ENCODE measurements at places on chromosomes 16 and 17.

GRCh38 chr16:4968879-4969483 is 10.9 kb downstream of the SEC14L5 start:
- no peak for DNase-seq

GRCh38 chr16:14109077-14109775 is 38.1 kb downstream of the MRTFB start:
- DNase-seq, result no peak

GRCh38 chr17:66541461-66542128 is 239.2 kb downstream of the PRKCA start:
- no peak for DNase-seq

GRCh38 chr17:72110231-72110941 is 10.4 kb upstream of the SOX9 start:
- DNase-seq, result no peak

DNA sequence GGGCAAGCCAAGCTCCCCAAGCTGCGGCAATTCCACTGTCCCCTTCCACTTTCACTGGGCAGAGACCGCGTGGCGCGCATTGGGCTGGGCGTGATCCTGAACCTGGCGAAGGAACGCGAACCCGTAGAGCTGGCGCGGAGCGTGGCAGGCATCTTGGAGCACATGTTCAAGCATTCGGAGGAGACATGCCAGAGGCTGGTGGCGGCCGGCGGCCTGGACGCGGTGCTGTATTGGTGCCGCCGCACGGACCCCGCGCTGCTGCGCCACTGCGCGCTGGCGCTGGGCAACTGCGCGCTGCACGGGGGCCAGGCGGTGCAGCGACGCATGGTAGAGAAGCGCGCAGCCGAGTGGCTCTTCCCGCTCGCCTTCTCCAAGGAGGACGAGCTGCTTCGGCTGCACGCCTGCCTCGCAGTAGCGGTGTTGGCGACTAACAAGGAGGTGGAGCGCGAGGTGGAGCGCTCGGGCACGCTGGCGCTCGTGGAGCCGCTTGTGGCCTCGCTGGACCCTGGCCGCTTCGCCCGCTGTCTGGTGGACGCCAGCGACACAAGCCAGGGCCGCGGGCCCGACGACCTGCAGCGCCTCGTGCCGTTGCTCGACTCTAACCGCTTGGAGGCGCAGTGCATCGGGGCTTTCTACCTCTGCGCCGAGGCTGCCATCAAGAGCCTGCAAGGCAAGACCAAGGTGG is 9.8 kb downstream of the SARM1 start:
- no peak for DNase-seq

DNA sequence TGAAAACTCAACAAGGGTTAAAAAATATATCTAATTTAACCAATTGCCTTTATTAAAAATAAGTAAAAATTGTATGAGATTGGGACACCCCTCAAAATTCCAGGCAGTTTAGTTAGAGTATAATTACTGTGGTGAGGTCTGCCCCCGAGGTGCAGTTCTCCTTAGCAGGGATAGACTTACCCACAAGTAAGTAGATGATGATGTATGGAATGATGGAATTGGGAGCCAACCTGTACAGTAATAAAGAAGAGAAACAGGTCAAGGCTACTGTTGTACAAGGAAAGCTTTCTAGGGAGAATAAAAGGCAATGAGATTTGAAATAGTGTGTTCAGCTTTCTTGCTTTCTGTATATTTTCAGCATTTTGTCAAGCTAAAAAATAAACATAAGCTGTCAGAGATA is 1.8 kb downstream of the LDAF1 start:
- DNase-seq, result no peak

DNA sequence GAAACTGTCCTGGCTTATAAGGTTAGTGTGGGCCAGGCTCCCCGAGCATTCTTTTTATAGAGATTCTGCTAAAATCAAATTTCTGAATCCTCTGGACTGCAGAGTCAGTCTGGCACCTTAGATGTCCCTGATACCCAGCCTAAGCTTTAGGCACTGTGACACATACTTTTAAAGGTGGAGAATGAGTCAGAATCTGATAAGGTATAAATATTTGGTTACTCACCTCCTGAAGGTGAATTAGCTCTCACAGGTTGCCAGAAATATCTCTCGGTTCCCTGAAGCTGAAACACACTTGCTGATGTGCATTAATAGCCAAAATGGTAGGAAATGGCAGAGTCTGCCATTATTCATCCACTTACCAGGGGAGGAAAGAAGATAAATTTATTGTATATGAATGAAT is 446.9 kb downstream of the UTP18 start:
- no peak for DNase-seq

- no peak for DNase-seq
These were observed 892 bp downstream of the RBFOX3 start for GRCh38 chr17:79609673-79610645.

DNA sequence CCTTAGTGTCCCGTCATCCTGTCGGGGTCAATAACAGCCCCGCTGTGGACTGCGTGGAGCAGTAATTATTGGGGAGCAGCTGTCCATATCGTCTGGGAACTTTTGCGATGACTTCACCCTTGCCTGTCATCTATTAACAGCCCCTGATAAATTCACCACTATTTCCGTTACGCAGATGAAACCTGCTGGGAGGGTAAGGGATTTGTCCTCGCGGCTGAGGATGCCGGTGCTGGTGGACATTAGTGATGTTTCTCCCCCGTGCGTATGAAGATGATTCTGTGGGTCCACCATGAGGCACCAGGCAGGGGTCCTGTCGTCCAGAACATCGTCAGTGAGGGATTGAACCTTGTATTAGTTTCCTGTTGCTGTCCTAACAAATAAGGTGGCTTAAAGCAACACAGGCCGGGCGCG is 1.0 kb downstream of the FLYWCH2 start:
- DNase-seq, result no peak

DNA sequence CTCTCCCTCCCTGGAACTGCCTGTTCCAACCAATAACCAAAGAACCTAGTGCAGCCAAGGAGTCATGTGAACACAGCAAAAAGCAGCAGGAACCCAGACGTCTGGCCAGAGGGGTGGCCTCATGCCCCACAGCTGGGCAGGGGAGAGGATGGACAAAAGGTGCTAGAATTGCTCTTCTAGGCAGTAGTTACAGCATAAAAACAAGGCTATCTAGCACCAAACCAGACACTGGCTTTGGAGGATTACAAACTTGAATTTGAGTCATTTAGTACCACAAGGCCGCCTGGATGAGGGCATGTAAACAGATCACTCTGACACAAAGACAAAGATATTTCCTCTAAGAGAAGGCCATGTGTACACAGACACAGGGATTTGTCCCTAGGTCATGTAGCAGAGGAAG is 423.3 kb upstream of the MAF start:
- peak; percentile 74 for DNase-seq

GRCh38 chr16:82955741-82956348 is 329.1 kb downstream of the CDH13 start:
- no peak for DNase-seq

Data from SJSA1 (cell line).